ENCODE measurements at places on chromosomes 7 and 10. TPM values are rescaled to one million over a fixed set of nuclear protein-coding genes. Genes with fewer than 3 reads are reported as not detected.

DNA sequence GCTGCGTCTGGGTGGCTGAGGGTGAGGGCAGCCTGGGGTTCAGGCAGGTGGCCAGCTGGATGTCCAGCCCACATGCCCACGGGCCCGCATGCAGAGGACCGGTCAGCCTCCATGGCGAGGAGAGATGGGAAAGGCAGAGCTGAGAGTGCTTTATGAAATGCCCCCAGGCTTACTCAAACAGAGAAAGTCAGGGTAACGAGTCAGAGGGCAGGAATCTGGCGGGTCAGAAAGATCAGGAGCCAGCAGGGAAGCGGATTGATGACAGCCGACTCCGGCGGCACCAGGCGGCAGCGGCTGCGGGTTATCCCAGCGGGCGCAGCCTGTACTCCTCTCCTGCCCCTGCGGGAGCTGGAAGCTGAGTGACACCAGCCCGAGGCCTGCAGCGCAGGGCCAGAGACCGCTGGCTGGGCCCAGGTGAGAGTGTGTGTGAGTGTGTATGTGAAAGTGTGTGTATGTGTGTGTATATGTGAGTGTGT is 13.4 kb downstream of the SLC13A4 start:
- no peak for DNase-seq

- no peak for DNase-seq
Measured at GRCh38 chr7:159328096-159328495, 183.4 kb upstream of the VIPR2 start.

- DNase-seq: no peak
Measured at GRCh38 chr10:10350050-10350449, 667.6 kb upstream of the CELF2 start.

- DNase-seq: no peak
Measured at GRCh38 chr10:123620621-123621020, 45.5 kb upstream of the GPR26 start.

The C7orf33 gene
- total RNA-seq: not detected

The UPK3B gene
- total RNA-seq: 33.8 TPM

The COPS6 gene
- 90.0 TPM for total RNA-seq

DNA sequence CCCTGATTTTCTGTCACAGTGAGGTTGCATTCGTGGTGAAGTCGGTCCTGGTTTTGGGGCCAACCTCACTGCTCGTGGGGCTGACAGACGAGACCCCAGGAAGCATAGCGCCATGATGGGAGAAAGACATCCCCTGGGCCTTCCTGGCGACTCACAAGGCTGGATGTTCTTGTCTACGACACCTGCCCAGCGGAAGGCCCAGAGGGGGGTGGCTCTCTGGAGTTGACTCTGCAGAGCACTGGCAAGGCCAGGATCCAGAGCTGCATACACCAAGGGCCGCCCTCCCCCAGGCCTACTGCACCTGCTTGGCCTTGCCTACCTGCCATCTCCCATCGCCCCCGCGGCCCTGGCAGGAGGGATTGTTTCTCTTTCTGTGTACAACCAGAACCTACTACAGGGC is 608.9 kb downstream of the PTPRN2 start:
- DNase-seq: no peak

- DNase-seq: no peak
Measured at GRCh38 chr7:142459551-142459963, 201.7 kb upstream of the PRSS58 start.

The TMEM273 gene
- total RNA-seq: 29.5 TPM

- DNase-seq: peak; percentile 63
Measured at GRCh38 chr10:69567920-69568319, 5.3 kb downstream of the NEUROG3 start.

GRCh38 chr7:157769086-157769485 is 432.3 kb downstream of the DNAJB6 start:
- no peak for DNase-seq

DNA sequence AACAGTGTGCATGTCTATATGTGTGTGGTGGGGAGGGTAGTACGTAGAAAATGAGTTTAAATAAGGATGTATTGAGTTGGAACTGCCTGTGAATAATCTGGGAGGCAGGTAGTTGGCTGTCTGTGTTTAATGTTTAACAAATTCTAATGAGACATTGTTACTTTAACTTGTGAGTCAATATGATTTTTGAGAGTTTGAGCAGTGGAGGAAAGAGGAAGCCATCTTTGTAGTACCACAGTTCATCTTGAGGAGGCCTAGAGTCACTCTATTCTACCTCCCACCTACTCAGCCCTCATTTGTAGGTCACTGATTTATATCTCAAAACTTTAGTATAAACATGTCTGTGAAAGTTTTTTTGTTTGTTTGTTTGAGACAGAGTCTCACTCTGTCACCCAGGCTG is 129.9 kb upstream of the ITGB1 start:
- no peak for DNase-seq

DNA sequence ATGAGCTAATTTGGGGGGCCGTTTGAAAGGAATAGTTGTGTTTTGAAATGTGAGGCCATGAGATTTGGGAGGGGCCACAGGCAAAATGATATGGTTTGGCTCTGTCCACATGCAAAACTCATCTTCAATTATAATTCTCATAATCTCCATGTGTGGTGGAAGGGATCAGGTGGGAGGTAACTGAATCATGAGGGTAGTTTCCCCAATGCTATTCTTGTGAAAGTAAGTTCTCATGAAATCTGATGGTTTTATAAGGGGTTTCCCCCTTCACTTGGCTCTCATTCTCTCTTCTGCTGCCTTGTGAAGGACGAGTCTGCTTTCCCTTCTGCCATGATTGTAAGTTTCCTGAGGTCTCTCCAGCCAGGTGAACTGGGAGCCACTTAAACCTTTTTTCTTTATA is 490.8 kb upstream of the GRM3 start:
- DNase-seq: no peak

DNA sequence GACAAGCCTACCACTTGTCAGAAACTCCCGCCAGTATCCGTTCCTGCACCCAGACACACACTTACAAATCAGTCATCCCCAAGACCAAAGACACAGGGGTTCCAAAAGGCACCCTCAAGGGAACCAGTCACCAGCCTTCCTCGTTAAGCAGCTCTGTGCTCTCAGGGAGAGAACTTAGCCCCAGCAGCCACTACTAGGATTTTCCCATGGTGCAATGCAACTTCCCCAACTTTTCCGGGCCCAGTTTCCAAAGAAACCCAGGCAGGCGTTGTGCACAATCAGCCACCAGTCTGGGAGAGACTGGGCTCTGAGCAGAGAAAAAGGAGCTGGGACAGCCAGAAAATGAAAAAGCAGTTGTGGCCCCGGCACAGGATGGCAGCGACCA is 1.2 kb downstream of the DLG5 start:
- DNase-seq: no peak

The SPDYE9 gene
- not detected for total RNA-seq

- no peak for DNase-seq
Measured at GRCh38 chr7:111886233-111886632, 320.0 kb downstream of the DOCK4 start.

DNA sequence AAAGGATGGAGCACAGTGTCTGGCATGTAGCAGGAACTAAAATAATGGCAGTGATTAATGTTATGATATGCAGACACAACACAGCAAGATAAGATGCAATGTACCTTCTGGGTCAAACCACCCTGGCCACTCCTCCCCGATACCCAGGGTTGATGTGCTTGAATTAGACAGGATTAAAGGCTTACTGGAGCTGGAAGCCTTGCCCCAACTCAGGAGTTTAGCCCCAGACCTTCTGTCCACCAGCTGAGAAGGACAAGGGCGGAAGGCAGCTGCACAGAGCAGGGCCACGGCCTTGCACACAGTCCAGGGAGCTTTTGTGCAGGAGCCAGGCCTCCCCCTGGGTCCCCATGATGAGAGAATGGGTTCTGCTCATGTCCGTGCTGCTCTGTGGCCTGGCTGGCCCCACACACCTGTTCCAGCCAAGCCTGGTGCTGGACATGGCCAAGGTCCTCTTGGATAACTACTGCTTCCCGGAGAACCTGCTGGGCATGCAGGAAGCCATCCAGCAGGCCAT is at the start of gene RBP3:
Gene RBP3 (plus strand): TSS at position 226 of the 514 bp plus-strand sequence. CDS start 122 bp downstream, at position 348.
- DNase-seq: no peak

The GPC2 gene
- 0.85 TPM for total RNA-seq

The CLIP2 gene
- total RNA-seq: 10.6 TPM

The COL13A1 gene
- 6.7 TPM for total RNA-seq

- no peak for DNase-seq
Measured at GRCh38 chr7:152591976-152592375, 84.0 kb downstream of the XRCC2 start.

- no peak for DNase-seq
Measured at GRCh38 chr7:142910031-142910433, 23.5 kb downstream of the TRPV5 start.

DNA sequence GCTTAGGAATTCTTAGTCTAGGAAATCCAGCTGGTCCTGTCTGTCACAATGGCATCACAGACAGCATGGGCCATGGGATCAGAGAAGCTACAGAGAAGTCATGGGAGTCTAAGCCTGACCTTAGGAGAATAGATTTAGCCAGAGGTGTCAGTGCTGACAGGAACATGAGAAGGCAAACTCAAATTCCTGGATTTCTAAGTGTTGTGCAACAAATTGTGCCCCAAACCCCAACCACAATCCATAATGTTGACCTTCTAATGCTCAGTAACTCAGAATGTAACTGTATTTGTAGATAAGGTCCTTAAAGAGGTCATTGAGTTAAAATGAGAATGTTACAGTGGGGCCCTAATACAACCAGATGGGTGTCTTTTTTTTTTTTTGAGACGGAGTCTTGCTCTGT is 95.9 kb upstream of the RHOBTB1 start:
- no peak for DNase-seq

GRCh38 chr7:35729061-35729783 is 34.3 kb upstream of the HERPUD2 start:
- DNase-seq: no peak

DNA sequence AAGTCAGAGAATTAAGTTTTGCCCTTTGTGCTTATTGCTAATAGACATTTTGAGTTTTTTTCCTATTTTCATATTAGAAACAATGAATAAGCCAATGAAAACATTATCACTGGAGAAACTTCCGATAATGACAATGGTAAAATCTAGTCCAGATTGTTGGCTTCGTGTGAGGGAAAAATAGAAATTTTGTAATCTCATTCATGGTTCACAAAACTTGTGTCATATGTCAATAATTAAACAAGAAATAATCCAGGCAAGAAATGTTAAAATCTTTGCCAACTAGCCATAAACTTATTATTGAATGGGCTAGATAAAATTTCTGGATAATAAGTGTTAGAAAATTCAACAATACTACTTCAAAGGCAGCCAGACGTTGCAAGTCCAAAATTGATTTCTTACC is 36.6 kb downstream of the RNLS start:
- no peak for DNase-seq

DNA sequence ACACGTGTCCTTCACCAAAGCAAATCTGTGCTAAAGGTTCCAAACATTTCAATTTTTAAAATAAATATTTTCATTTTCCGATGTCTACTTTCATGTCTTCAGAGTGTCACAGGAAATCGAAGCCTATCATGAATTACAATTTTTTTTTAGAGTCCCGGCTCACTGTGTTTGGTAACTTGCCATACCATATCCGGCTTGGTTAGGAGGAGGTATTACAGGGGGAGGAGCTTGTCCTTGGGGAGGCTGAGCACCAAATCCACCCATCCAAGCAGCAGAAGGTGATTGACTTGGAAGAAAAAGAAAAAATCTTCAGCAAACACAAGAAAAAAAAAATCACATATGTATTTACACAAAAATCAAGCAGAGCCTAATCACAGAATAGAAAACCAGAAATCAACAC is 21.3 kb downstream of the TIAL1 start:
- no peak for DNase-seq

GRCh38 chr7:38481401-38481800 is 149.8 kb downstream of the AMPH start:
- no peak for DNase-seq

- DNase-seq: peak; percentile 84
Measured at GRCh38 chr7:100705320-100705752, 585 bp upstream of the POP7 start.

DNA sequence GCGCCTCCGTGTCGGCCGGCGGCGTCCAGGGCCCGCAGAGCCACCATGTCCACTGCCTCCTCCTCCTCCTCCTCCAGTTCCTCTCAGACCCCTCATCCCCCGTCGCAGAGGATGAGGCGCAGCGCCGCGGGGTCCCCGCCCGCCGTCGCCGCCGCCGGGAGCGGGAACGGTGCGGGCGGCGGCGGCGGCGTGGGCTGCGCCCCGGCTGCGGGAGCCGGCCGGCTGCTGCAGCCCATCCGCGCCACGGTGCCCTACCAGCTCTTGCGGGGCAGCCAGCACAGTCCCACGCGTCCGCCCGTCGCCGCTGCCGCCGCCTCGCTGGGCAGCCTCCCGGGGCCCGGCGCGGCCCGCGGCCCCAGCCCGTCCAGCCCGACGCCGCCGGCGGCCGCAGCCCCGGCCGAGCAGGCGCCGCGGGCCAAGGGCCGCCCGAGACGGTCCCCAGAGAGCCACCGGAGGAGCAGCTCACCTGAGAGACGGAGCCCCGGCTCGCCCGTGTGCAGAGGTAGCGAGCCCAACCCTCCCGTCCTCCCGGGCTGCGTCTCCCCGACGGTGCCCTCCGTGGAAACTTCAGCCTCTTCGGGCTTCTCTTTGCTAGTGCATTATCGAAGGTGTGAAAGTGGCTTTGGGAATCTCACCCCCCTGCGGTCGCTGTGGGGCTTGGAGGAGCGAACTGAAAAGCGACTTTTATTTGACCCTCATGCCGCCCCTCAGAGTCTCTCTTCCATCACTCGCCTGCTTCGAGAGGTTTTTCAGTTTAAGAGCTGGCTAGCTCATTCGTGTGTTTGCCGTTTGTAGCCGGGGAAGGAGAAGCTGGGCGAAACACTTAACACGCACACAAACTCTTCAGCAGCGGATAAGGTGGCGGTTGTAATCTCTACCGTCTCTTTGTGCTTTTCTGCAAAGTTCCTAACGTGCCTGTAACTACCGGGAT is 975 bp downstream of the GLCCI1 start:
- peak; percentile 28 for DNase-seq

The ARL5B gene
- total RNA-seq: 5.9 TPM

DNA sequence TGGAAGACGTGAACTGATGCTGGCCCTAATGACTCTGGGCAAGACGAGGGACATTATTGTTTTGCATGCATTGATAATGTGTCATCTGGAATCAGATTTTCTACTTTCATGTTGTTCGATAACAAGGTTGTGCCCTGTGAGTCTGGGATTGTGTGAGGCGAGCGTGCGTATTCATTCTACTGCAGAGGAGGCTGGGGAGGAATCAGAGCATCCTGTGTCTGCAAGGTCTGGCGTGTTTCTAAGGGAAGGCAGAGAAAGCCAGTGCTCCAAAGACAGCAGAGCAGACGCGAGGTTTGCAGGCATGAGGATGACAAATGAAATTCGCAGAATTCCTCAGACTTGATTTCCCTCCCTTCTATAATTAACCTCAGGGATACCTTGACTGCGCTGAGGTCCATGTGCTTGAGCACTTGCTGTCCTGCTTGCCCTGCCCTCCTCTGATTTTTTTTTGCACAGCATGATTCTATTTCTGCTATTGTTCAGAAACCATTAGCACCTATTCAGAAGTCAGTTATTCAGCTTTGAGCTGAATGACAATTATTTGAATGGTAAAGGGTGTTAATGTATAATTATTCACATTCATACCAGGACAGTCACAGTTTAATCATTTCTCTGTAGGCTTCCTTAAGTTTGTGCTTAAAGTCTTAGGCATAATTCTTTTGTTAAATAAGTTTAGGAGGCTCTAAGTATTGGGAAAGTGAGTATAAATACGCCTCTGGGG is 233.6 kb downstream of the EBF3 start:
- no peak for DNase-seq

The ASB15 gene
- 34.3 TPM for total RNA-seq

GRCh38 chr7:140903741-140904480 is 20.8 kb downstream of the BRAF start:
- DNase-seq: no peak

The SNX8 gene
- 31.3 TPM for total RNA-seq

- no peak for DNase-seq
Measured at GRCh38 chr7:75066521-75066920, 7.1 kb downstream of the RCC1L start.

GRCh38 chr10:110348336-110348735 is 43.6 kb upstream of the SMNDC1 start:
- no peak for DNase-seq

The MKX gene
- total RNA-seq: 0.50 TPM
